Stimulated activated CD8-positive, alpha-beta memory T cell treated with anti-CD3 and anti-CD28 coated beads, Interleukin-7, amount 100 ng/mL, for 24 hours (primary cell): ENCODE measurements at places on chromosomes 1 and 21.

DNA sequence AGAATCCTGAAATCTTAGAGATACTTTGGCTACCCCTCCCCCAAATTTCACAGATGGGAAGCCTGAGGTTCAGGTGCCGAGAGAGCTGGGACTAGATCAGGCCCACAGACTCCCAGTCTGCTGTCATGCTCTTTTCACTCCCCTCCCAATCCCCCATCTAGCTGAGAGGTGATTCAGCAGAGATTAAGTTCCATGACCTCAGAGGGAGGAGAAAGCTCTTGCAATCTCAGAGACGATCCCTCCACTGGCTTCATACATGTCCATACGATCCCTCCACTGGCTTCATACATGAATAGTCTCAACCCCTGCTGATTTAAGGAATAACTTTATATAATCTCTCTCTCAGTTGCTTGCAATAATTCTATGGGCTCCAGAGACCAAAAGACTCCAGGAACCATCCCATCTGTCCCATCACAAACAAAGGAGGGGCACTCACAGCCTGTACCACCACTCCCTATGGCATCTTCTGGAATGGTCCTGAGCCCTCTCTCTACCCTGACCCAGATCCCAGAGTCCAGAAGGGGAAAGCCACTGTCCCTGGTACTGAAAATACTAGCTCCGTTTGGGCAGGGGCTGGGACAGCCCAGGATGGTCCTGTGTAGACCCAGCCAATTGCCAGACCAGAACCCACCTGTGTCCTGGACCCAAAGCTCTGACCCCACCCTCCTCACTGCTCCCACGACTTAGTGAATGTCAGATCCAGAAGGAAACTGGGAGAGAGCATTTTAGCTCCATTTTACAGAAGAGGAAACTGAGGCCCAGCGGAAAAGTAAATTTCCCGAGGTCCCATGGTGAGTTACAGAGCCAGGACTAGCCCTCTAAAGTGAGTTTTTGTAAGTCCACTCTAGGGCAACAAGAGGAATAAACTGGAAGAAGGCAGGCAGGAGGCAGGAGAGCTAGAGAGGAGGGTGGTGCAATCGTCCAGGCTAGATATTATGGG, 27.1 kb downstream of the RIMS3 start:
- no peak for DNase-seq

GRCh38 chr1:25616987-25617624, 515 bp downstream of the MAN1C1 start:
- DNase-seq: no peak

DNA sequence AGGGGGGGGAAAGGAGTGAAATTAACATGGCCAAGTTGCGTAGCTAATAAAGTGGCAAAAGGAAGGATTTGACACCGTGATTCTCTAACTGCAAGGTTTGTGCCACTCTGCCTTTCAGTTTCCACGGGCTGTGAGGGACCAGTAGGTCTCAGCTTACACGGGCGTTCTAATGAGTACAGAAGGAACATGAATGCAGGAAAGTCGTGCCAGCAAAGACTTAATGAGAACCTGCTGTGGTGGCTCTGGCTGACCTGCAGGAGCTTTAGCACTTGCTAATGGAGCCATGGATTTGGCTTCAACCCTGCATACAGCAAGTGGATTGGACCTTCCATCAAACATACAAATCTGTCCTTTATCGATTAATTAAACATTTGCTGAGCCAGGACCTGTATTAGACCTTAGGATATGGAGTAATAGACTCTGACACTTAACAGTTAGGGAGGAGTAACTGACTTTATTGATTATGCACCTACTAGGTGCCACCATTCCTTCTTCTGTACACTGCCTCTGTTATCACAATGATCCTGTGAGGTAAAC, 15.1 kb upstream of the PITHD1 start:
- no peak for DNase-seq

- no peak for DNase-seq
Measured at GRCh38 chr1:109433322-109433721, 7.1 kb upstream of the PSMA5 start.

- no peak for DNase-seq
Measured at GRCh38 chr1:64711266-64711665, 33.6 kb upstream of the RAVER2 start.

GRCh38 chr1:223748405-223748772, 36.0 kb downstream of the CAPN2 start:
- DNase-seq: no peak

DNA sequence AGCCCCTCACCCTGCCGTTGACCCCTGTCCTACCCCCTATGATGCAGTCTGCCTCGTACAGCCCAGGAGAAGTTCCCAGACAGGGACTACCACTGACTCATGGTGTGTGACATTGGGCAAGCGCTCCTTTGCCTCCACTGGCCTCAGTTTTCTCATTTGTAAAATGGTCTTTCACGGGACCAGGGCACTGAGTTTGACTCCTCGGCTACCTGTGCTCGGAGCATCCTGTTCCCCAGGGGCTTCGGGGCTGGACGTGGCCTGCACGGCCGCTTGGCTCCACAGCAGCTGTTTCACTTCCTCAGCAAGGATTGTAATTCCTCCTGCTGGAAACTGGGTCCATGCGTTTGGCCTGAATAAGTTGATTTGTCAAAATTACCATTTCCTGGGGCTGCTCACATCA, 277.3 kb downstream of the MATN1 start:
- DNase-seq: no peak

- DNase-seq: no peak
Measured at GRCh38 chr1:24888971-24889676, 41.0 kb downstream of the RUNX3 start.

- no peak for DNase-seq
Measured at GRCh38 chr1:243748706-243749283, 101.2 kb downstream of the AKT3 start.

DNA sequence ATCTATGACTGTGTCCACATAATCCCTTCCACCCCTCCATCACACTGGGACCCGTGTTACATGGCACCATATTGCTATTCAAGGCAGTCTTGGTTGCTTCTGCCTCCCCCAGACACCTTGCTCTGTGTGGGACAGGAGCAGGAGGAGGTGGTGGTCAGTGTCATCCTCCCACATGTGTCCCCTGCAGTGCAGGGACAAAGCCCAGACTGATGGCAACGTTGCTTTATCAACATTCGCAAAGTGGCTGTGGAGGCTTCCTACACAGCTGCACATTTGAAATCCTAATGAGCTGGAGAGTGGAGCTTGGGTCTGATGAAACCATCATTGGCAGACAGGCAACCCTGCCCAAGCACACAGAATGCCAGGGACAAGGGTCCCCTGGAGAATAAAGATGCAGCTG, 26.2 kb downstream of the TRIM67 start:
- DNase-seq: no peak

DNA sequence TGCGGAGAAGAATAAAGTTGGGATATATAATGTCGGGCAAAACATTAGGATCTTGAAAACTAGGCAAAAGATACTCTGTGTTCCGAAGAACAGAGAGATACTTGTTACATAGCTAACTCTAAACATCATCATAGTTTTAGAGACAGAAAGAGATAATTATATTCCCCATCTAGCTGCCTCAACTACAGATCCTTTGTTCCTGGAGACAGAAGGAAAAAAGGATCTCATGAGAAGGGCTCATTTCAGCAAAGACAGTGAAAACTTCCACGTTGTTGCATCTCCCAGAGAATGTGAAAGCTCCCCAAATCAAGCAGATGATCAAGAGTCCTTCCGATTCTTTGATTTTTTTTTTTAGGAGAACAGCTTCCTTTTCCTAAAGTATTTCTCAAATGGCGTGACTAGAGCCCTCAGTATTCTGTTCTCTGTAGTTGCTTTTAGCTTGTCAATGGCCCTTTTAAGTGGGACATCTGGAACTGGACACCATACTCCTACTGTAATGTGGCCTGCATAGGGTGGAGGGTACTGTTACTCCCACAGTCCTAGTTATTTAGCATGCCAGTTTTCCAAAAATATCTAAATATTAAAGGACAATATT, 1048.2 kb downstream of the TTLL7 start:
- no peak for DNase-seq

- DNase-seq: no peak
Measured at GRCh38 chr1:157641177-157641576, 43.3 kb upstream of the FCRL4 start.

- no peak for DNase-seq
Measured at GRCh38 chr1:13646521-13646920, 53.5 kb upstream of the PRDM2 start.

GRCh38 chr1:64669098-64669675, 75.7 kb upstream of the RAVER2 start:
- no peak for DNase-seq

GRCh38 chr1:201171063-201172036, 17.1 kb upstream of the TMEM9 start:
- no peak for DNase-seq

- no peak for DNase-seq
Measured at GRCh38 chr1:47727697-47728085, 269.5 kb downstream of the TRABD2B start.

GRCh38 chr1:201703621-201704438, 125.1 kb upstream of the IPO9 start:
- peak; percentile 44 for DNase-seq

DNA sequence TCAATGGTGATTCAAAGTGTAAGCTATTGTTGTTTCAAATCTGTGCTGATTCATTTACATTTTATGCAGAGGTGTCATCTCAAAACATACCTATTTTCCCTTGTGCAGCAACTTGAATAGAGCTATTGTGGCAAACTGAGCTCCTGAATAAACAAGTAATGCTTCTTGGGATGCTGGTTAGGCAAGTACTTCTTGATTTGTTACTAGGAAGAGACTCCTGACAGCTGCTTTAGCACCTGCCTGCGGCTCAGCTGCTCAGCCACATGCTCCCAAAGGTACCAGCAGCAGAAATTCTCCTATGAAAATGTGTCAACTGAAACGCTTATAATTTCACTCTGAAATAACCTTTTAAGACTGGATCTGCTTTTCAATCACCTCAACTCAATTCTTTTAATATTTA, 352.3 kb downstream of the RYR2 start:
- DNase-seq: no peak

- no peak for DNase-seq
Measured at GRCh38 chr21:38301321-38302214, 44.8 kb downstream of the KCNJ15 start.

DNA sequence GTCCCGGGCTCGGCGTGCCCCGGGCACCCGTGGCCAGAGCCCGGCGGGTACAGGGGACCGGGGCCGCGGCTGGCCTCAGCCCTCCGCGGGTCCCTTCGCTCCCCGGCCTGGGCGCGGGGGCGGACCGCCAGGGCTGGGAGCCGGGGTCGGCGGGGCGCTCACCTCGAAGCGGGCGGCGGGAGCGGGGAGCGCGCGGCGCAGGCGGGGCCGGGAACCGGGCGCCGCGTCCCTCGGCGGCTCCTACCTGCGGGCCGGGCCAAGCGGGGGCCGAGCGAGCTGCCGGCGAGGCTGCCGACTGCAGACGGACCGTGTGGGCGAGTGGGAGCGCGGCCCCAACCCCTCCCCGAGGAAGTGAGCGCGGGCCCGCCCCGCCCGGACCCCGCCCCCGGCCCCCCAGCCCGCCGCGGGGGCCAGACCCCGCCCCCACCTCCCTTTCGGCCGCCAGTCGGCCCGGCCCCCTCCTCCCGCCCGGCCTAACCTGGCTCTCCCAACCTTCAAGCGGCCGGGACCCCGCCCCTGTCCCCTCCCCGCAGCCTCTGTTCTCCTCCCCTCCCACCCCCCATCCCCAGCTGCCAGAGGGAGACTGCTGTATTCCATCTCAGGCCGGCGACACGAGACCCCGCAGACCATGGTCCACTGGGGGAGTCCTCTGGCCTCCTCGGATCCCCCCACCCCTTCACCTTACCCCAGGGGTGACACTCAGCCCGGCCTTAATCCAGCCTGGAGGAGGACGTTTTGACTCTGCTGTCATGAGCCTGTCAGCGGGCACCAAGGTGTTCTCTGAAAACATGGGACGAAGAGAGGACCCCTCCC, at the start of gene FHL3:
Gene FHL3 (minus strand): TSS at position 320 of the 813 bp plus-strand sequence. CDS start 6,102 bp downstream, outside the sequence.
- no peak for DNase-seq

- DNase-seq: no peak
Measured at GRCh38 chr1:208081972-208082371, 162.2 kb downstream of the PLXNA2 start.

DNA sequence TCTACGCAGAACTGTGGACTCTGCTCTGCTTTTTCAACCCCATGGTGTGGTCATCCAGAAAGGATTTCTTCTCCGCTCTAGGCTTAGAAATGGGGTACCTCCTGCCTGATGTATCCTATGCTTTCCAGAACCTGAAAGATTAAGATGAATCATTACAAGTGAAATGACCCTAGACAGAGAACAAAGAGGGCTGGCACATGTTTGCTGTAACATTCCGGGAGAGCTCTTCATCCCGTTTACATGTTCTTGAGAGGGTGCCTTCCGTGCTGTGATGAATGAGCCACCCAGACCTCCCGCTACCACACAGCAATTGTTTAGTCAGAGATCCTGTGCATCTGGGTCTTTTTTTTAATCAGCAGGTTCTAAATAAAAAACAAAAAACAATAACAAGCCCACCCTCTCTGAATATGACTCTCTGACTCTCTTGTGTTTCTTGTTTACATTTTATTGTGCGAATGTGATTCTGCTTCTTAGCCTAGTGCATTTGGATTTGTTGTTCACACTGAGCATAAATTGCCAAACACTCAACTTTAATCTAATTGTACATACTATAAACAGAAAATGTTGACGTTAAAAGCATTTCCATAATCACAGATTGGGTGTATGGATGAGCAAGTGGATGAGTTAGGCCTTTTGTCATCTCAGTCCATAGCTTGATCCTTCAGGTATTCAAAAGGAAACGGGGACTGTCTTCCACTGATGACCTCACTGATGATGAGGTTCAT, 87.1 kb downstream of the GPR88 start:
- DNase-seq: no peak

DNA sequence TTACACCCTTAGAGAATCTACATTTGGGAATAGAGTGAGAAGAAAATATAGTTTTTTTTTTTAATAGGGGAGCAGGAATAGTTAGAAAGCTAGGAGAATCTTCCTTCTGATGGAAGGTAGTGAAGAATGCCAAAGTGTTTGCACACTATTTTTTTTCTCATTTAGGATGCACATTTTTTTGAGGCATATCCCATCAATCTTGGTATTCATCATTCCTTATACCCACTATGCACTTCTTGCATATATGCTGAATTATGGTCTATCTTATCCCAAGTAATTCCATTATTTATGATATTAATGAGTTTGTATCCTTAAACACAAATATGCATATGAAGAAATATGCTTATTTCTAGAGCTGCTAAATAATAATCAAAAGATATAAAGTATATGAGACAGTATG, 28.4 kb downstream of the HSPA13 start:
- DNase-seq: no peak

GRCh38 chr21:39685991-39686390, 59.0 kb upstream of the IGSF5 start:
- DNase-seq: no peak
